ENCODE measurements at places on chromosomes 3 and 15.

DNA sequence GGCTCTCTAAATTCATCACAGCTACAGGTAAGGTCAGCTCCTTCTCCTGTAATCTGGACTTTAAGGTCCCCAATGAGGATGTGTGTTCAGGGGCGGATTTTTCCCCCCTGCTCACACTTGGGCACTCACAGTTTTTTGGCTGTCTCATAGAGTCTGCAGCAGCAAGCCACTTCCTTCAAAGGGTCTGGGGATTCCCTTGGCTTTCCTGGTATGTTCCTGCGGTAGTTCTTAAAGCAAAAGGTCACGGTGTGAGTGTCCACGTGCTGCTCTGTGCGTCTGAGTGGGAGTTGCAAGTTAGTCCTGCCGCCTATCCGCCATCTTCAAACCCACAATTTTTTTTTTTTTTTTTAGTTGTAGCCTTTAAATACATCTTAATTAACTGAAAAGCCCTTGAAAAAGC lies 15.4 kb upstream of the CFAP20DC start:
- no peak for DNase-seq

GRCh38 chr3:65033576-65033975 lies 345.8 kb upstream of the ADAMTS9 start:
- no peak for DNase-seq

DNA sequence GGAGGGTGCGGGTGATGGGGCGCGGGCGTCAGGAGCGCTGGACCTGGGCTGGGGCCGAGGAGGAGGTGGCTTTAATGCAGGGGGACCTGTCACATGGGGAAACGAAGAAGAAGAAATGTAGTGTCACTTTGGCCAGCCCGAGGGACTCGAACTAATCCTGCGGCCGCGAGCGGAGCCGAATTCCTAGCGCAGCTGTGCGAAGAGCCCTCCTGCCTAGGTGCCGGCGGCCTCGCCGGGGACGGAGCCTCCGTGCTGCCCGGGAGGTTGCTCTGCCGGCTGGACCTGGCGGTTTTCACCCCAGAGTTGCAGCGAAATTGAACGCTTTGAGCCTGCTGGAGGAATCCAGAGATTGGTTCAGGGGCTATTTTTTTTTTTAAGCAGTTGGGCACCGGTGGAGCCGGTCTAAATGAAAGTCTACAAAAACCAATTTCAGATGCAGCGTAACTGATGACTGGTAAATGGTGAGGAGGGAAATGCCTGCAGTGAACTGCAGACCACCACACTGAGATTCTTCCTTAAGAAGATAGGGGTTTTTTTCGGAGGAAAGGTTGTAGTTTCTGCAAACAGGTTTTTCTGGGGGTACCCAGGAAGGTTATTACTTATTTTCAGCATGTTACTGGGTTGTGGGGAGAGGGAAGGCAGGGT lies 662 bp downstream of the TMEM108 start:
- DNase-seq, result no peak

DNA sequence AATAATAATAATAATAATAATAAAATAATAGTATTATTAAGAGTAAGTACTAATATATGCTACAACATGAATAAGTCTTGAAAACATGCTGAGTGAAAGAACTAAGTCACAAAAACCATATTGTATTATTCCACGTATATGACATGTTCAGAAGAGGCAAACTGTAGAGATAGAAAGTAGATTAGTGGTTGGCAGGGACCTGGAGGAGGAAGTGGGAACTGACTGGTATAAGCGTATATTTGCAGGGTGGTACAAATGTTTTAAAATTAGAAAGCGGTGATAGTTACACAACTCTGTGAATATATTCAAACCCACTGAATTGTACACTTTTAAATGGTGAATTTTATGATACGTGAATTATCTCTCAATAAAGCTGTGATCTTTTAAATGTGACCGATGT lies 32.8 kb downstream of the LRRK1 start:
- no peak for DNase-seq

DNA sequence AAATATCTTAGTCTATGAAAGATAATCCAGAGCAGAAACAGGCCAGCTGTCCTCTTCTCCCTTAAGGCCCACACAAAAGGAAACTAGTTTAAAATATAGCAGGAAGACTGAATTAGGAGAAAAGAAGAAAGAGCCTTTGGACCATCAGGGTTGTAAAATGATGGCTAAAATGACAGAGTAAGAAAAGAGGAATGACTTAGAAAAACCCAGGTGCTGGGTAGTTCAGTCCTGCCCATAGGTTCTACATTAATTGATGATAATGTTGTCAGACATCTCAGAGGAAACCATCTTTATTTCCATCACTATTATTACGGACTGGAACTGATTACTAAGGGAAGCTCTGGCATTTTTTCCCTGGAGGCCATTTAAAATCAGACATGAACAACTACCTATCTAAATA lies 142.8 kb upstream of the STT3B start:
- no peak for DNase-seq

DNA sequence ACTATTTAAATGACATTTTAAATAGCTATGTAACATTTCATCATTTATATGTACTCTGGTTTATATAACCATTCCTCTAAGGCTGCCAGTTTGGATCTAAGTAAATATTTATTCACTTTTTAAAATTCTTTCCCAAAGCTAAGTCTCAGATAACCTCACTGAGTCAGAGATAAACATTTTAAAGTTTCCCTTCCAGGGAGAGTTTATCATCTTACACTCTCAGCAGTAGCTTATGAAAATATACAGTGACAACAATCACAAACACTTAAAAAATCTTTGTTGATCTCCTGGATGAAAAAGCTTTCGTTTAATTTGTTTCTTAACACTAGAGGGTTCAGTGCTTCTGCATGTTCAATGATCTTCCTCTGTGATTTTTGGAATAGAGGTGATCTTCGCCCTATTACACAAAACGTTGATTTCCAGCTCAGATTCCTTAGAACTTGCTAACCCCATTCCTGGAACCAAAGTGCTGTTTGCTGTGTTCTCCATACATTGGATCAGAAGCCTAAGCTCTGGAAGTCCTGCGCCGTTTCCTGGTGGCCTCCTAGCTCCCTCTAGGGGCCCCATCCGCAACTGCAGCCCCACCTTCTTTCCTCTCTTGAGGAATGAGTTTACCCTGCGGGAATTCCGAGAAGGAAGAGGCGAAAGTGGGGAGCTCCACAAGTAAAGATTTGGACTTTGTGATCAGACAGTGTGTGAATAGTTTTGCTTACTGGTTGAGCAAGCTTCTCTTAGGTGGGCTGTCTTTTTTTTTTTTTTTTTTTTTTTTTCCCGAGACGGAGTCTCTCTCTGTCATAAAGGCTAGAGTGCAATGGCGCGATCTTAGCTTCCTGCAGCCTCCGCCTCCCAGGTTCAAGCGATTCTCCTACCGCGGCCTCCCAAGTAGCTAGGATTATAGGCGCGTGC lies 29.3 kb upstream of the SACM1L start:
- peak; percentile 63 for DNase-seq

DNA sequence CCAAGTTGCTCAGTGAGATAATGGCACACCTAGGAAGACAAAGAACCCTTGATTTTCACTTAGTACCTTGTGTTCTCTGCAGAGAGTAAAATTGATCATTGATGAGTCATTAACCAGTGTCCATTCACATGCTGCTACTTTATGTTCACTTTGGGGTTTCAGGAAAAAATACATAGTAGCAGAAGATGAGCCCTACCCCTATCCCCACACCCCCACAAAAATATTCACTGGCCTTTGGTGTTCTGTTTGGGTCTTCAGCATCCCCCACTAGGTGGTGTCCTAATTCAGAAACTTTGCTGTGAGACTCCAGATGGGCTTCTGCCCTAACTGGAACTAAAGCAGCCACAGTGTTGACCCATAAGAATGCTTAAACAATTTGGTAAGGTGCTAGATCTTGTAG lies 178.8 kb downstream of the KLHL25 start:
- no peak for DNase-seq

GRCh38 chr15:91929509-91929908 lies 76.0 kb downstream of the SLCO3A1 start:
- no peak for DNase-seq

- no peak for DNase-seq
These were observed 27.7 kb downstream of the TRAK1 start for GRCh38 chr3:42118762-42119361.

DNA sequence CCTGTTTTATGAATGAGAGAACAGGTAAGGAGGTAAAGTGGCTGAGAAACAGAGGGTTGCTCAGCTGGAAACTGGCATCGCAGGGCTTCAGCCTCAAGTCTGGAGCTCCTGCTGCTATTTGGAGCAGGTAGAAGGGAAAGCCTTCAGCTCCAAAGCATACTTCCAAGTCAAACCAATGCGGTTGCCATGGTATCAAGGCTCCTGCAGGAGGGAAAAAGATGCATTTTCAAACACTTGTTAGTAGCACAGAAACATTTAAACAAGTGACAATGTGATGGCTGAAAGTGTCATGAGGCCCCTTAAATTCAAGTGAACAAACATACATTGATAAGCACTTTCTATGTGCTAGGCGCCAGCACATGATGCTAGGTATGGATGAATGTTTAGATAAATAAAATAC lies 60.4 kb downstream of the RYR3 start:
- no peak for DNase-seq

DNA sequence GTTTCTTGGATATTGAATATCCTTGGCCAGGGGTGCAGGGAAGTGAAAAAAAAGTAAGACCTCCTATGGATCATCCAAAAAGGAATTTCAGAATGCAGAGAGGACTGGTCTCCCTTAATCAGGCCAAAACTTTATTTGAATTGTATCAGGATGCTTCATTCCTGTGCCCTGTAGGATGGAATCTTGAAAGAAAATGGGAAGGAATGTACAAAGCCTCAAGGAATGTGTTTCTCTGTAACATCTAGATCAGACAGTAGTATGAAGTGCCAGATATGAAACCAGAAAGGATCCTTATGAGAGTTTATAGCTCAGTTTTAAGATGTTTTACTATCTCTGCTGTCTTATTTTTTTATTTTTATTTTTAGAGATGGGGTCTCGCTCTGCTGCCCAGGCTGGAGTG lies 6.5 kb upstream of the GSK3B start:
- DNase-seq, result no peak

DNA sequence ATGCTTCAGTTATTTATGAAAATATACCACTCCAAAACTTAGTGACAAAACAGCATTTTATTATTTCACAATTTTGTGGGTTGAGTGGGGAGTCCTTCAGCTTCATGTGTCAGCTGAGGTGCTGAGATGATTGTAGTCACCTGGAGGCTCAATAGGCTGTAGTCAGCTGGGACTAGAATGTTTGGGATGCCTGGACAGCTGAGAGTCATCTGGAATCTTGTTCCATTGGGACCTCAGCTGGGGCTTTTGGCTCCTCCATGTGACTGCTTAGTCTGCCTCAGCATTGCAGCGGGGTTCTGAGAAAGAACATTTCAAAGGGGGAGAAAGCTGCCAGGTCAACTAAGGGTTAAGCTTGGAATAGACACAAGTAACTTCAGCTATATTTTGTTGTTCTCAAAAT lies 13.4 kb downstream of the STT3B start:
- no peak for DNase-seq

GRCh38 chr15:52255935-52256334 lies 39.7 kb downstream of the MYO5C start:
- DNase-seq, result no peak

- no peak for DNase-seq
These were observed 2.0 kb downstream of the KLHL6 start for GRCh38 chr3:183553334-183554026.

- DNase-seq, result no peak
These were observed 5.5 kb downstream of the TM2D3 start for GRCh38 chr15:101646672-101647071.

DNA sequence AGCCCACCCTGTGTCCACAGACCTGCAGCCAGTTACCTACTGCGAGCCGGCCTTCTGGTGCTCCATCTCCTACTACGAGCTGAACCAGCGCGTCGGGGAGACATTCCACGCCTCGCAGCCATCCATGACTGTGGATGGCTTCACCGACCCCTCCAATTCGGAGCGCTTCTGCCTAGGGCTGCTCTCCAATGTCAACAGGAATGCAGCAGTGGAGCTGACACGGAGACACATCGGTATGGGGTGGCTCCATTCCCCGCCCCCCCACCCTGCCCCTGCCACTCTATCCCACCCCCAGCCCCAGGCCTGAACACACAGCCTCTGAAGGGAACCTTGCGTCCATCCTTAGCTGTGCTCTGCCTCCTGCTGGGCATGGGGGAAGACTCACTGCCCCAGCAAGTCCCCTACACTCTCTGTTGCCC lies 73.2 kb downstream of the AAGAB start:
- no peak for DNase-seq

DNA sequence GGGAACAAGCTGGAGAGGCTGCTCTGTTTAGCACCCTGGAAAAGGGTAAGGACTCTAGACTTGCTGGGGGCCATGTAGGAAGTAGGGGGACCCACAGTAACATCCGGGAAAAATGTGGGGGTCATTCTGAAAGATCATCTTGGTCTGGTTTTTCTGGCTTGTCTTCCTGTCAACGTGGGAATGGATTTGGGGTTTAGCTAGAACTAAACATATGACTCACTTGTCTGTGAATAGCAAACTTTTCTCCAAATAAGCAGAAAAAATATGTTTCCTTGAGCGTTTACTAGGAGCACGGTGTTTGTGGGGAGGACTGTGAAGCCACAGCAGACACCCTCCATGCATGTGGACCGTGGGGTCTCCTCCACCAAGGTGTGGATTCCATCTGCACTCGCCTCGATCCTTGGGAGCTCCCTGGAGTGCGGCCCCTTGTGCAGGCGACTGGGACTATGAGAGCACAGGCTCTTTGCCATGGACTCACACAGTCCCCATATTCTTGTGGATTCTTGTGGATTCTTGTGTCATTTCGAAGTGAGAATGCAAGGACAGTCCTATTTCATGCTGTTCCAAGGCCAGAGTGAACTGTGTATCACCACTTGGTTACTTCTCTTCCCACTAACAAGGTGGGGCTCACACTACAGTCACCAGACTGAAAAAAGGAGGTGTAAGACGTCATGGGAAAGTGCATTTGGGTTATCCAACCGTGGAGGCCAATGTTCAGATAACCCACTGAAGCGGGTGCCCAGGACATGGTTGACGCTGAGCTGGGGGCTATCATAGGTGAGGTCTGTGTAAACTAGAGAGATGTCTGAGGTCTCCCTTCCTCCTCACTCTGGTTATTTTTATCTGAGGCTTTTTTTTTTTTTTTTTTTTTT lies 25.5 kb downstream of the PGPEP1L start:
- DNase-seq, result no peak

- no peak for DNase-seq
These were observed 1.5 kb upstream of the EPHB1 start for GRCh38 chr3:134793562-134793961.

DNA sequence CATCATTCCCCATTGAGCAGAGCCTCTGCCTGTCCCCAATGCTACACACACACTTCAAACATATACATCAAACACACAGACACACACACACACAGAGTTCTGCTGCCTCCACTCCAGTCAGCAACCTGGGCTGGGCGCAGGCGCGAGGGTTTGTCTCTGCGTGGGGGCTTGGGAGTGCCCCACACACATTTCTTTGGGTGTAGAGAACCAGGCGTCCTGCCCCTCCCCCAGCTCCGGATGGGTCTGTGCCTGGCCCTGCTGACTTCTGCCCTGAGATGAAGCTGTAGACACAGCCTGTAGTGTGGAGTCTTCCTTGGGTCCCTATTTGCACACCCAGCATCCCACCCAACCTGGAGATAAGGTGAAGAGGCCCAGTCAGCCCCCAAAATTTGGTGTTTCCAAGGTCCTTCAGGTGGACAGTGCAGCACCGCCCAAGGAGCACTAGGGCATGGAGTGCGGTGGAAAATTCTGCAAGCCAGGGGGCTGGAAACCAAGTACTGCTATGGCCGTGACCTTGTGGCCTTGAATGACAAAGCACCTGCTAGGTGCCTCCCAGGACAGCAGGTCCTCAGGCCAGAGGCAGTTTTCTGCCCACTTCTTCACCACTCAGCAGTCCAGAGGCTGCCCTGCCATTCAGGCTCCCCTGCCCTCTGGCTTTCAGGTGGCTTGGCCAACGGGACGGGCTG lies 26.8 kb downstream of the FBXW12 start:
- DNase-seq, result no peak

GRCh38 chr3:152511904-152512303 lies 243.2 kb downstream of the MBNL1 start:
- DNase-seq, result no peak

All from putamen (tissue), 1 donor.